ENCODE measurements at places on chromosomes 11 and 22. TPM values are rescaled to one million over a fixed set of nuclear protein-coding genes. Genes with fewer than 3 reads are reported as not detected.

The DHCR7 gene
- 6.1 TPM for total RNA-seq

DNA sequence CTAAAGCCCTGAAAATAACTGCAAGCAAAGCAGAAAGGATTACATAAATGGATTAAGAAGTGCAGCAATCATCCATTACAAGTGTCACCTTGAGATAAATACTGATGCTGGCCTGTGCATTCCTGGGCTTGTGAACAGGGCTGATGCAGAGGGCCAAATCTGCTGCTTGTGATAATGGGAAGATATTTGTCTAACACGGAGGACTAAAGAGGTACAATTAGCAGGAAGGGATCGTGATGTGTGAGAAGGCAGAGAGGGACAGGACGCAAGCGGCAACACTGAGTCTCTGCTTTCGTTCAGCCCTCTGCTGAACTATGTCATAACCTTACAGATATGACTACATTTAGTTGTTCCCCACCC lies 107.7 kb upstream of the DDI1 start:
- DNase-seq: no peak
- no peaks in the 10 kb centered on the region for H3K36me3 ChIP-seq
- no peak overlapping the region for H3K4me3 ChIP-seq
- no peaks in the 10 kb centered on the region for H3K27me3 ChIP-seq
- no peaks in the 10 kb centered on the region for H3K4me1 ChIP-seq
- H3K27ac ChIP-seq: no peak overlapping the region

The KCTD17 gene
- total RNA-seq: 2.7 TPM

DNA sequence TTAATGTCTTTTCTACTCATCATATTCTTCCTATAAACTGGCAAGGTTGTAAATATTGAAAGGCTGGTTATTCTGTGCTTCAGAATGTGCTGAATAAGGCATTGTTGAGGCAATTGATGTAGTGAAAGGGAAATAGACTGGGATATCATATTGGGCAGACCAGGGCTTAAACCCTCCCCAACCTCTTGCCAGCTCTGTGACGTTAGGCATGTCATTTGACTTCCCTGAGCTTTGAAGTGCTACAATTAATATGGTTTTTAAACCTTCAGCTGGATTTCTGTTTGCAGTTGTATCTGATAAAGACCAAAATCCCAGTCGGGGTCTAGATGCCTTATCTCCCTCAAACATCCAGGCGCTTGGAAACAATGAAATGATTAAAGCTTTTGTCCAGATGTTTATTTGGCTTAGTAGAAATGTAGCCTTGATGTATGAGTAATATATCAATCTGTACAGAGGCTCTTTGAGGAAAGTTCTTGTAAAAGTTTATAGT lies 208.1 kb downstream of the DBX1 start:
- H3K4me1 ChIP-seq: peaks cover 28% of the 10 kb centered on the region
- no peak for DNase-seq
- no peak overlapping the region for H3K4me3 ChIP-seq

The LRRC55 gene
- not detected for total RNA-seq

- H3K36me3 ChIP-seq: no peaks in the 10 kb centered on the region
- H3K4me3 ChIP-seq: no peak overlapping the region
- H3K27ac ChIP-seq: no peak overlapping the region
- H3K4me1 ChIP-seq: no peaks in the 10 kb centered on the region
- DNase-seq: no peak
- no peaks in the 10 kb centered on the region for H3K27me3 ChIP-seq
Measured at GRCh38 chr11:117518455-117518854, 190.8 kb downstream of the CEP164 start.

GRCh38 chr22:24027389-24027975 lies 16.4 kb downstream of the CABIN1 start:
- no peak overlapping the region for H3K27ac ChIP-seq
- H3K36me3 ChIP-seq: no peaks in the 10 kb centered on the region
- no peak overlapping the region for H3K4me3 ChIP-seq
- no peak for DNase-seq
- peaks cover 22% of the 10 kb centered on the region for H3K4me1 ChIP-seq

The ISX gene
- total RNA-seq: 0.34 TPM

The EFCAB6 gene
- total RNA-seq: 0.07 TPM

The APOA4 gene
- total RNA-seq: not detected

The ACTN3 gene
- 1.2 TPM for total RNA-seq

The SEZ6L gene
- total RNA-seq: not detected

DNA sequence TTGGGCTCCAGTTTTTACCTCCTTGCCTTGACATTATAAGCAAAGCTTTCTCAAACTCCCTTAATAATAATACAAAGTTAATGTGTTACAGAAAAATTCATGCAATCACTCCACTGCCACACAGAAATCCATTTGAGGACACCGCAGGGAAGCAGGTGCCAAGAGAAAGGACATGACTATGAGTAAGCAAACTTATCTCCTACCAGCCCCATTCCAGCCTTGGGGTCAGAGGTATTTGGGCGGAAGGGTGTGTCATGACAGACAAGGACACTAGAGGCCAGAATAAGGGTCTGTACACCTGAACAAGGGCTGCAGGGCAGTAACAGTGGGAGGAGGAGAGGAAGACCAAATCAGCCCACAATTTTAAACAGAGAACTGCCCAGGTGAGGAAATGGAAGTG lies 5.9 kb downstream of the GNG3 start:
- no peaks in the 10 kb centered on the region for H3K27me3 ChIP-seq
- H3K4me3 ChIP-seq: no peak overlapping the region
- H3K27ac ChIP-seq: peak overlapping the region; percentile 42

- peaks cover 34% of the 10 kb centered on the region for H3K4me1 ChIP-seq
- no peak overlapping the region for H3K4me3 ChIP-seq
- H3K27me3 ChIP-seq: no peaks in the 10 kb centered on the region
- H3K36me3 ChIP-seq: peaks cover 7% of the 10 kb centered on the region
Measured at GRCh38 chr22:40279017-40279416, 67.3 kb upstream of the ADSL start.

- H3K4me1 ChIP-seq: no peaks in the 10 kb centered on the region
- H3K36me3 ChIP-seq: no peaks in the 10 kb centered on the region
- no peak overlapping the region for H3K4me3 ChIP-seq
- H3K27ac ChIP-seq: no peak overlapping the region
Measured at GRCh38 chr22:47779474-47779873, 1017.0 kb downstream of the TBC1D22A start.

The CRYBB3 gene
- total RNA-seq: not detected

- no peak overlapping the region for H3K4me3 ChIP-seq
- no peaks in the 10 kb centered on the region for H3K36me3 ChIP-seq
- H3K27me3 ChIP-seq: peaks cover 5% of the 10 kb centered on the region
- DNase-seq: no peak
- H3K27ac ChIP-seq: no peak overlapping the region
Measured at GRCh38 chr22:30212996-30213441, 33.5 kb downstream of the LIF start.

DNA sequence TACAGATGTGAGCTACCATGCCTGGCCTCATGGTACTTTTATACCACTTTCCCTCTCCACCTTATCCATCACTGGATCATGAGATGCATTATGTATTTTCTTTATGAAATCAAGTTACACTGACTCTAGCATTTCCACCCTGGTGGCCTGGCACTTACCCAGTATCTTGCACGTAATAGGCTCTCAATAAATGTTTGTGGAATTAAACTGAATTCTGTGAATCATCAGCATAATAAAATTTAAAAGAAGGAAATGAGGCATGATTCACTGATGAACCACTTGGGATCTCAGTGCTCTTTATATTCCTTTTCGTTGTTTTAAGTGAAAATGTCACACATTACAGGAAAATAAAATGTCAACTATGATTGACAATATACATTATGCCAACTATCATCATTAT lies 25.1 kb downstream of the ADM start:
- H3K36me3 ChIP-seq: no peaks in the 10 kb centered on the region
- H3K4me3 ChIP-seq: no peak overlapping the region
- no peaks in the 10 kb centered on the region for H3K27me3 ChIP-seq
- no peak for DNase-seq
- H3K27ac ChIP-seq: no peak overlapping the region
- peaks cover 30% of the 10 kb centered on the region for H3K4me1 ChIP-seq

DNA sequence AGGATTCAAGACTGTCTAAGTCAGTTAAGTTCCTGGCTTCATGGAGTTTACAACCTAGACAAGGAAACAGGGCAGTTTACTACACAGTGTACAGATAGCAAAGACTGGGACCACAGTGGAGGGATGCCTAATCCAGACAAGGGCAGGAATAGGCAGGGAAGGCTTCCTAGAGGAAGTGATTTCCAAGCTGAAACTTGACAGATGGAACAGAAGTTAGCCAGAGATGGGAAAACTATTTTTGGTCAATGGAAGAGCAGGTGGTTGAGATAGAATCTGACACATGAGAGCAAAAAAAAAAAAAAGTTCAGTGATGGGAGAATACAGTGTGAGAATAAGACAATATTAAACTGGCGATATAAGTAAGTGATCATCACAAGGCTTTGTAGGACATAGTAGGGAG lies 1.3 kb downstream of the COA4 start:
- H3K27me3 ChIP-seq: no peaks in the 10 kb centered on the region
- peaks cover 20% of the 10 kb centered on the region for H3K36me3 ChIP-seq

DNA sequence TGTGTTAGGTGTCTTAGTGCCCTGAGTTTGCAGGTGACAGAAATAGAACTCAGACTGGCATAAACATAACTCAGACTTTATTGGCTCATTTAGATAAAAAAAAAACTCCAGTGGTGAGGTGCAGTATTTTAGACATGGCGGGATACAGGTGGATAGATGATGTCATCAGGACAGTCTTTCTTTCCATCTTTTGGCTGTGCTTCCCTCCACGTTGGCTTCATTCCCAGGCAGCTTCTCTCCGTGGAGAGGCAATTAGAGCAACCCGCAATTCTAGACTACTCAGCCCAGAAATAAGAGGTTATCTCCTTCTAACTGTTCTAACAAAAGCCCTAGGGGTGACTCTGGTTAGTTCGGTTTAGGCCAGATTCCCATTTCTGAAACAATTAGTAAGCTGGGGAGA lies 40.5 kb downstream of the NCAM1 start:
- H3K36me3 ChIP-seq: no peaks in the 10 kb centered on the region
- H3K27me3 ChIP-seq: no peaks in the 10 kb centered on the region
- peaks cover 8% of the 10 kb centered on the region for H3K4me1 ChIP-seq
- no peak overlapping the region for H3K4me3 ChIP-seq
- H3K27ac ChIP-seq: no peak overlapping the region

- H3K4me1 ChIP-seq: no peaks in the 10 kb centered on the region
- no peaks in the 10 kb centered on the region for H3K27me3 ChIP-seq
- no peaks in the 10 kb centered on the region for H3K36me3 ChIP-seq
- H3K4me3 ChIP-seq: no peak overlapping the region
- DNase-seq: no peak
Measured at GRCh38 chr11:111148953-111149352, 96.6 kb upstream of the POU2AF2 start.

DNA sequence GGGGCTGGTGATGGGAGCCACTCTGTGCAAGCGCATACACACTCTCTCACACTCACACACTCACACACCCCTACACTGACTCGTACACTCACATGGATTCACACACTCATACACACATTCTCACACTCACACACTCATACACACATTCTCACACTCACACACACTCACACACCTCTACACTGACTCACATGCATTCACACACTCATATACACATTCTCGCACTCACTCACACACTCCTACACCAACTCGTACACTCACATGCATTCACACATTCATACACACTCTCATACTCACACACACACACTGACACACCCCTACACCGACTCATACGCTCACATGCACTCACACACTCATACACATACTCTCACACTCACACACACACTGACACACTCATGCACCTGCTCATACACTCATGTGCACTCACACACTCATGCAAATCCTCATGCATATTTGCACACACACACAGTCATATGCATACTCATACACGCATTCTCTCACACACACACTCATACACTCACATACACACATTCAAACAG lies 5.1 kb downstream of the KRTAP5-11 start:
- no peaks in the 10 kb centered on the region for H3K36me3 ChIP-seq
- no peaks in the 10 kb centered on the region for H3K4me1 ChIP-seq
- no peak overlapping the region for H3K27ac ChIP-seq
- no peak overlapping the region for H3K4me3 ChIP-seq

DNA sequence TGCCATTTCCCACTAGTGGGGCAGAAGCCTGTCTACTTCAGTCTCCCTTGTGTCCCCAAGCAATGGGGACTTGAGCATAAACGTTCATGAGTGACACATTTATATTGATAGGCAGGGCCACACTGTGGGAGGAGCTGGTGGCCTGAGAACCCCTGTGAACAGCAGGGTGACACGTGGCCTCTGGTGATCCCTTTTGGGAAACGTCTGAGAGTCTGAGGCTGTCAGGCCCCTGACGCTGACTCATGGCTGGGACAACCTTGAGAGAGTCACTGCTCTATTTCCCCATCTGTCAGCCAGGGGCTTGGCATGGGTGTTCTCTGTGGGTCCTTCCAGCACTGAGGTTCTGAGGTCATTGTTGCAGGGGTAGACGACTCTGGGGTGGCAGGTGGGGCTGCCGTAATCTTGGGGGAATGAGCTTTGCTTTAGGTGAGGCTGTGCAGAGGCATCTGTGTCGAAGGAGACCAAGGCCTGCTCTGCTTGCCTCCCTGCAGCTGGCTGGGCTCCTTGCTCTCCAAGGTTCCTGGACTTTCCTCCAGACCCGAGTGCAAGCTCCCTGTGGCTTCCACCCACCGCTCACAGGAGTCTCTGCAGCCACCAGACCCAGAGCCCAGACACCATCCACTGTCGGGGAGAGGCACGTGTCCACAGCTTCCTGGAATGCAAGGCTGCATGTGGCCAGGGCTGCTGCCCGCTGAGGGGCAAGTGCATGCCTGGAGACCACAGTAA lies 54.7 kb downstream of the SMIM38 start:
- H3K4me3 ChIP-seq: no peak overlapping the region
- no peaks in the 10 kb centered on the region for H3K36me3 ChIP-seq
- no peaks in the 10 kb centered on the region for H3K4me1 ChIP-seq
- no peak for DNase-seq

DNA sequence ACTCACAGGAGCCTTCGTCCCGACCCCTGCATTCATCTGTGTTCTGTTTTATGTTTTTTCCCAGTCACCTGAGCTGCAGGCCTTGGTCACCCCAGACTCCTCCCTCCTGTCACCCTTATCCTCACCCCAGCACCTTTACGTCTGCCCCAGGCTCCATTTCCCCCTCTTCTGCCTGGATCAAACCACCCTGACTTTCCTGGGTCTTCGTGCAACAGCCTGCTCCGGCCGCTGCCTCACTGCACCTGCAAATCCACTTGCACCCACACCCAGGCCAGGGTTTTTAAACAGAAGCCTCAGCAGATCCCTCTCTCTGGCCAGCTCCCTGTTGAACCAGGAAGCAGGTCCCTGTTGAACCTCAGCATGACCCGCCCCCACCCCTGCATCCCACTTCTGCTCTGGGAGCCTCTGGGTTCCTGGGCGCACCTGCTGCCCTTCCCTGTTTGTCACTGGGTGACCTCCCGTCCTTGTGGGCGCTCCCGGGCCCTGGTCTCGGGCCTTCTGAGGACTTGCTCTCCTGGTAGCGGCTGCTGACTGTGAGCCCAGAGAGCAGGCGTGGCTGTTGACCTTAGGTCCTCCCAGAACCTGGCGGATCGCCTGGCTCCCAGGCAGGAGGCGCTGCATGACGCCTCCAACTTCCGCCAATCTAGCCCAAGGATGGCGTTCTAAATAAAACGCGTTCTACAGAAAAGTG lies 12.8 kb downstream of the MAPK8IP2 start:
- H3K36me3 ChIP-seq: no peaks in the 10 kb centered on the region
- peak overlapping the region; percentile 45 for H3K27ac ChIP-seq
- H3K4me1 ChIP-seq: no peaks in the 10 kb centered on the region
- peak; percentile 64 for DNase-seq

- no peaks in the 10 kb centered on the region for H3K36me3 ChIP-seq
- DNase-seq: no peak
- no peak overlapping the region for H3K4me3 ChIP-seq
- no peak overlapping the region for H3K27ac ChIP-seq
- peaks cover 14% of the 10 kb centered on the region for H3K27me3 ChIP-seq
Measured at GRCh38 chr22:45896153-45896951, 80.6 kb downstream of the WNT7B start.

The ELFN2 gene
- total RNA-seq: not detected

The HDAC10 gene
- 4.1 TPM for total RNA-seq
